ENCODE measurements at places on chromosomes 2 and 18.

- DNase-seq = no peak
Observed at GRCh38 chr2:197131558-197131855, 179.1 kb downstream of the ANKRD44 start.

DNA sequence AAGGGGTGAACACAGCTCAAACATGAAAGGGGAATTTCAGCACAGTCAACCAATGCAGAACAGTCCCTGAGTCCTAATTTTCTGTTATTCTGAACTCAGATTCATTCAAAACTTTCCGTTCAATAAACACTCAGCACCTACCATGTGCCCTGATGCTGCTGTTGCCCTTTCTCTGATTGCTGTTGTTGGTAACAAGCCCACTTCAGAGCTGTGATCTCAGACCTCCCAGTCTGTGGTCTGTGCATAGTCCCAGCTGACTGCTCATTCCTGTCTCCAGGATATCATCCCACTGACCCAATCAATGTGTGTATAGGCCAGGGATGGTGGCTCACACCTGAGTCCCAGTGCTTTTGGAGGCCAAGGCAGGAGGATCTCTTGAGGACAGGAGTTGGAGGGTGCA lies 82.7 kb upstream of the SLC35G4 start:
- DNase-seq = no peak

GRCh38 chr18:23038712-23039111 lies 96.6 kb upstream of the CABLES1 start:
- DNase-seq = no peak

GRCh38 chr18:69898241-69898861 lies 49.3 kb downstream of the CD226 start:
- no peak for DNase-seq

GRCh38 chr2:194491409-194492115 lies 1165.5 kb upstream of the SLC39A10 start:
- DNase-seq = no peak

- no peak for DNase-seq
Observed at GRCh38 chr2:202104286-202104870, 31.3 kb downstream of the KIAA2012 start.

GRCh38 chr18:57802213-57803102 lies 657 bp downstream of the ATP8B1 start:
- no peak for DNase-seq

- DNase-seq = no peak
Observed at GRCh38 chr18:79949697-79950487, 1.6 kb downstream of the SLC66A2 start.

DNA sequence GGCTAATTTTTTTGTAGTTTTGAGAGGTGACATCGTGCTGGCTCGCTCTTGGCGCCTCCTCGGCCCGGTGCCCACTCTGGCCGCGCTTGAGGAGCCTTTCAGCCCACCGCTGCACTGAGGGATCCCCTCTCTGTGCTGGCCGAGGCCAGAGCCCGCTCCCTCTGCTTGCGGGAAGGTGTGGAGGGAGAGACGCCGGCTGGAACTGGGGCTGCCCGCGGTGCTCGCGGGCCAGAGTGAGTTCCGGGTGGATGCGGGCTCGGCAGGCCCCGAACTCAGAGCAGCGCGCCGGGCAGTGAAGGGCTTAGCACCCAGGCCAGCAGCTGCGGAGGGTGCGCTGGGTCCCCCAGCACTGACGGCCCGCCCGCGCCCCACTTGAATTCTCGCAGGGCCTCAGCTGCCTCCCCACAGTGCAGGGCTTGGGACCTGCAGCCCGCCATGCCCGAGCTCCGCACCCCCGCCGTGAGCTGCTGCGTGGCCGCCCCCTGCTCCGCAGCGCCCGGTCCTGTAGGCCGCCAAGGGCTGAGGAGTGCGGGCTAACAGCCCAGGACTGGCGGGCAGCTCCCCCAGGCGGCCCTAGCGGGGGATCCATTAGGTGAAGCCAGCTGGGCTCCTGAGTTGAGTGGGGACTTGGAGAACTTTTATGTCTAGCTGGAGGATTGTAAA lies 113.2 kb upstream of the ZSWIM2 start:
- no peak for DNase-seq

DNA sequence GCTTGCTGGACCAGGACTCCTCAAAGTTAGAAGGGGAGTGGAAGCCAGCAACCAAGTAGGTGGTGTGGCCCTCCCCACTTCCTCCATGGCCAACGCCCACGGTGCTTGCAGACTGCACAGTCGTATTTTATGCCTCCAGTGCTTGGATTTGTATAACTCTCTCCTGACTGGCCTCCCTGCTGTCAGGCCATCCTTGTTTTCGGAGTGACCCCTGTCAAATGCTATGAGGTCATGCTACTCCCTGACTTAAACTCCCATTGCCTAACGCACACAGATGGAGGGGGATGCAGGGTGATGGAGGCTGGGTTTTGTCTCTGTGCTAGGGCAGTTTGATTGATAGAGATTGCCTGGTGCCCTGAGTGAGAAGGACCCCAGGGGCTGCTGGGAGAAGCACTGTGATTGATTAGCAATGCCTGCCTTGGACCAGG lies 36.1 kb downstream of the GLI2 start:
- DNase-seq = no peak

DNA sequence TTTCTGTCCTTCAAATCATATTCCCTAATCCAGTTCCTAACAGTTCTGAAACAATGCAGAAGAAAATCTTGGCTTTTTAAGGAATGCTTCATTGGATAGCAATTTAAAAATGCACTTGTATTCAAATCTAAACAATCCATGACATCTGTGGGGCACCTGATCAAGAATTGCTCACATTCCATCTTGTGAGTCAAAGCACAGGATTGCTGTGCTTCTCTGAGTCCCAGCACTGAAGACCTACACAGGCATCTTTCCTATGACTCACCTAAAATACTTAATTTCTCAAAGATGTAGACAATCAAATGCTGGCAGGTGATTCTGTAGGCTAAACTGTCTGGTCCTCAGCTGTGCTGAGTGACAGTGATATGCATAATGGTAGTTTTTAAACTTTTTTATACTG lies 10.1 kb upstream of the ATP8B1 start:
- no peak for DNase-seq

GRCh38 chr18:58819051-58819450 lies 45.6 kb upstream of the ZNF532 start:
- DNase-seq = no peak

GRCh38 chr2:119821266-119821665 lies 61.5 kb downstream of the PTPN4 start:
- DNase-seq = no peak

DNA sequence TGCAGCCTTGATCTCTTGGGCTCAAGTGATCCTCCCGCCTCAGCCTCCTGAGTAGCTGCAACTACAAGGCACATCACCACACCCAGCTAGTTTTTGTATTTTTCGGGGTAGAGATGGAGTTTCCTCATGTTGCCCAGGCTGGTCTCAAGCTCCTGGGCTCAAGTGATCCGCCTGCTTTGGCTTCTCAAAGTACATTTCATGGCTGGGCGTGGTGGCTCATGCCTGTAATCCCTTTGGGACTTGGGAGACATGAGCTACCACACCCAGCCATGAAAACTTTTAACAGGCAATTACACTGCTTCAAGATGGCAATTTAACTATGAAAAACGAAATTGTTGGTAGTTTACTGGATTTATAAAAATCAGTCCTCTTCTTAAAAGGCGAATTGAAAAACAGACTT lies 69.7 kb downstream of the MEP1B start:
- no peak for DNase-seq

DNA sequence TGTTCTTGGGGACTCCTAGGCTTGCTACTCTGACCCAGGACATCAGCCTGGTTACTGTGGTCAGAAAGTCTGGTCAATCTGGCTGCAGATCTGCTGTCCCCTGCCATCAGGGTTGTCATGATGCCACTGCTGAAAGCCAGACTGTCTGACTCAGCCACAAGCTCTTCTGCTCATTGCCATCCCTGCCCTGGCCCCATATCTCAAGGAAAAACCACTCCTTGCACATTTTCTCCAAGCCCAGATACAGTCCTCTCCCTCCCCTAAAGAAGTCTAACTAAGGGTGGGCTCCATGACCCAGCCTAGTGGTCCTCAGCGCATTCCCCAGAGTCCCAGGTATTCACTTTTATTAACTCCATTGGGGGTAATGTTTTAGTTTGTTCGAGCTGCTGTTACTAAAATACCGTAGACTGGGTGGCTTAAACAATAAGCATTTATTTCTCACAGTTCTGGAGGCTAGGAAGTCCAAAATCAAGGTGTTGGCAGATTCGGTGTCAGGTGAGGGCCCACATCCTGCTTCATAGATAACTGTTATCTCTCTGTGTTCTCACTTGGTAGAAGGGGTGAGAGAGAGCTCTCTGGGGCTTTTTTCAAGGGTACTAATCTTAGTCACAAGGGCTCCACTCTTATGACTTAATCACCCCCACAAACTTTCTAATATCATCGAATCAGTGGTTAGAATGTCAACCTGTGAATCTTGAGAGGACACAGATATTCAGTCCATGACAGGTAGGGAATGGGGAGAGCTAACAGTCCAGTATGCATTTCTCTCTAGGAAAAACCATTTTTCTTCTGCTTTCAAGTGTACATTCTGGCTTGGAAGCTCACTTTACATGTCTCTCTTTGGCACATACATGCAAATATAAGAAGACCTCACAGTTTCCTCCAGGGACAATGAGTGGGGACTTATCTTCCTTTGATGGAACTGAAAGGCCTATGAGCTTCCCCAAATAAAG lies 94.8 kb upstream of the CXCR4 start:
- no peak for DNase-seq

DNA sequence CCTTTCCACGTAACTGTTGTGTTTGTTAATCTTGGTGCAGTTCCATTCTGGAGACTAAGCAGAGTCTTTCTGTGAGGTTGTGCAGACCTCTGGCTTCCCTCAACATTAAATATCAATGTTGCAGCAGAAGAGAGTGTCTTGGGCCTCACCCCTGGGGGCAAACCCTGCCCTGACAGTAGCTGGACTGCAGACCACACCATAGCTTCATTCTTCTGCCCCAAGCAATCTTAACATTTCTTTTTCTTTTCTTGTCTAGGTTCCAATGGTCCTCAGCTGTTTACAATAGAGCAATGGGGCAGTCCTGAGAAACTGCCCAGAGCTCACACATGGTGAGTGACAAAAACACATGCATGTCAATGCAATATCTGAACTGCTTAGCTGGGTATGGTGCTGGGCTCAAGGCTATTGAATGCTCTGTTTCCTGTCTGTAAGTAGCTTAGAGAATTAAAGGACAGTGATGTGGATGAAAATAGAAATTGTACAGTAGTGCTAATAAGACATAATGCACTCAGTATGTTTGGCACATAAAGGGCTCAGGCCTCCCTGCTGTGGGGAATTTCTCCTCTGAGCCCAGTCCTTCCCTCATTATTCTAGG lies 237.6 kb downstream of the ALPK2 start:
- no peak for DNase-seq

DNA sequence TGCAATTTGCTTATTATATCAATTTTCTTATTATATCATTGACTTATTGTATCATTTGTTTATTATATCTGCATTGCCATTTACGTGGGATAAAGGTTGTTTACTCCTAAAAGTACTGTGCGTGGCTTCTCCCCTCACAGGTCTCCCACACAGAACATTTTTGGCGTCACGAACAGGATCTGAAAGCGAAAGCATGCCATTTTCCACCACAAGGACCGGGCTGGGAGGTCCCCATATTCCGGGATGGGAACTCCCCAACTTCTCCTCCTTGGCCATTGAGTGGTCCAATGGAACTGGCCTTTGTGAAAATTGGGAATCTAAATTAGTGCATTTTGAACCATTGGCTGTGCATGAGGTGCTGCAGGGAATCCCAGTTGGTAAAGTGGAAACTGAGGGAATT lies 4.8 kb upstream of the DSG2 start:
- no peak for DNase-seq

- DNase-seq = no peak
Observed at GRCh38 chr2:61705625-61706024, 148.2 kb downstream of the FAM161A start.

DNA sequence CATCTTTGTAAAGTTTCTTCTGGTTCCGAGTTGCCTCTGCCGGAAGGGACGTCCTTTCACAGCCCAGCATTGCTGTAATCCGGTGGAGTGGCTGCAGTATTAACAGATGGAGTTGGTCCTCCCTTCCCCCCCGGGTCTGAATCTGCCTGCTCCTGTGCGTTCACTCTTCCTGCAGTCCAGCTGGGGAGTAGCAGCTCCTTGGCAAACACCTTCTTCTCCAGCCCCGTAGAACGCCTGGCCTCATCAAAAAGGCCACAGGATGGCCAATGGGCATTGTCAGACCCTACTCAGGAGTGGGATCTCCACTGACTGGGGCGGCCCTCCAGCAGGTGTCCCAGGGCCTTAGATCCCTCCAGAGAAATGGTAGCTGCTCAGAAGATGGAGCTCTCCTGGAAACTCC lies 234.0 kb downstream of the FAM210A start:
- no peak for DNase-seq

DNA sequence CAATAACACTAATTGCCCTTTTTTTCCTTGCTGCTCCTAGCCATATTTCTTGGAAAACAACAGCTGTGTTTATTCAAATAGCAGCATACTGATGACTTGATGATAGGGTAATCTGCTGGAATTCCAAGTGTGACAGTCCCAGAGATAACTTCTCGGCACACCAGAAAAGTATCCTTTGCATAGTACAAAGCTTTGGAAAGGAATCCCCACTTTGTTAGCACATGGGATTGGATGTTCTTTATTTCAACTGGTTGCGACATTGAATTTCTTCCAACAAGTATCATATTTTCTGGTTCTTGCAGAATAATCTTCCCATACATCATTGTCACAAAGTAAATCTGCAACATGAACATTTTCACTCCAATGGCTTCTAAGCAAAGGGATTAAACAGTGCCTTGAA lies 445.8 kb upstream of the ACVR2A start:
- DNase-seq = no peak

DNA sequence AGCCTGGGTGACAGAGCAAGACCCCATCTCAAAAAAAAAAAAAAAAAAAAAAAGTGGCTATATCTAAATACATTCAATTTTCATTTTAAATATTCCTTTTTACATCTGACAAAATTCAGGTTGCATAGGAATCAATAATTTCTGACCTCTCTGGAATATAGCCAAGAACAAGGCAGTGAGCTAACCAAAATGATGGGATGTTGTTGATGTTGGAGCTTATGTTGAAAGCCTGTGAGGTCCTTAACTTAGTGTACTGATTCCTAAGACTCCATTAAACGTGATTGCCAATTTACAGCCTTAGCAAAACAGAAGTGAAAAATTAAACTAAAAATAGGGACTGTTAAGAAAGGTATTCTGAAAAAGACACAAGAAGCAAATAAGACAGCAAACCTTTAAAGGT lies 109.6 kb downstream of the MEP1B start:
- DNase-seq = no peak

DNA sequence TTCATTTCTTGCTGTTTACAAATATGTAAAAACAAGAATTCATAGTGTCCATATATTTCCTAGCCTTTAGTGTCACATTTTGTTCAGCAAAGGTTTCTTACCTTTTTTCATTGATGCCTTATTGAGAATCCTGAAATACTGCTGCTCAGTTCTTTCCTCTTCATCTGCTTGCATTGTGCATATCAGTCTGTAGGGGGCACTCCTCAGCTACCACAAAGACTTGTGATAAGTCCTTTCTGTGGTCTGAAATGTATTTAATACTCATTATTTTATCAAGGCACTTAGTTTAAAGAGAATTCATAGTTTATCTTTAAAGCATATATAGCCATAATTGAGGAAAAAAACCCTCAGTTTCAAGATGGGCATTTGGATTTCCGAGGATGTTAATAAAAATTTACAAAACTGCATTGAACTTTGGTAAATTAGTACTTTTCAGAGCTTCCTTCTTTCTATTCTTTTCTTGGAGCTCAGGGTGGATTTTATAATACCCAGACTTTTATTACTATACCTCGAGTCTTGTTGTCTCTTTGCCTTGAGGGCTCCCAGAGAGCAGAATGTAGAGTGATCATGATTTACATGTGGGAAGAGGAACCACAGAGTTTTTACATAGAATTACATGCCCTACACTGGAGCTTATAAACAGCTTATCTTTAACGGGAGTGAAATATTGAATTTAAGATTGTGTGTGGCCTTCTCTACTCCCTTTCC lies 570.1 kb downstream of the PLCL1 start:
- DNase-seq = no peak
